ENCODE measurements at places on chromosomes 6 and 20.
A peak's percentile ranks its signal among the peaks of the same experiment; 100 is the strongest.

DNA sequence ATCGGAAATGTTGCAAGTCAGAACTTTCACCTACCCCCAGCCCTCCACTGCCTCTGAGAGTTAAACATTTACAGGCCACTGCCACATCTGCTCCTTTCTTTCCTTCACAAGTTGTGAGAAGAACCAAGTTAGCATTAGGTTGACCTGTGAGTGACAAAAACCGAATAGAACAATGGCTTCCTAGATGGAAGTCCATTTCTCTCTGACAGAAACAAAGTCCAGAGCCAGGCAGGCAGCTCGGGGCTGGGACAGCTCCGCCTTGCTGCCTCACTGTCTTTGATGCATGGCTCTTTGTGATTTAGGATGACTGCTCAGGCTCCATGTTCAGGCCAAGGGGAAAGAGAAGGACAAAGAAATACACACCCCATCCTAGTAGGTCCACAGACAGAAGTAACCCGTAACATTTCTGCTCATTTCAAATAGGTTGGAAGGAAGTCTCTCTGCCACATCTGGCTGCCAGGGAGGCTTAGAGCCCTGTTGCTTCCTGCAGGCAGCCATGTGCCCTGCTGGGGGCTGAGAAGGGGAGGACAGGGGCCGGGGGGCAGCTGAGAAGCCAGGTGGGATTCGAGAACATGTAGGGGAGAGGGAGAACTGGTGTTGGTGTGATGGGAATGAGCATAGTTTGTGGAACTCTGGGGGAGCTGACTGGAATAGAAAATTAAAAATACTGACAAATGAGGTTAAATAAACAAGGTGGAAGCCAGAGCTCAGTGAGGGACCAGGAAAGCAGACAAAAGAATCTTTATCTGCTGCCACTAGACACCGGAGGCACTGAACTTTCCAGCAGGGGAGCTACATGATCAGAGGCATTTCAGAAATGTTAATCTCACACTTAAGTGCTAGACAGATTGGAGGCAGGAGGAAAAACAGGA lies 19.5 kb upstream of the IER3 start:
- peak; percentile 52 for DNase-seq

DNA sequence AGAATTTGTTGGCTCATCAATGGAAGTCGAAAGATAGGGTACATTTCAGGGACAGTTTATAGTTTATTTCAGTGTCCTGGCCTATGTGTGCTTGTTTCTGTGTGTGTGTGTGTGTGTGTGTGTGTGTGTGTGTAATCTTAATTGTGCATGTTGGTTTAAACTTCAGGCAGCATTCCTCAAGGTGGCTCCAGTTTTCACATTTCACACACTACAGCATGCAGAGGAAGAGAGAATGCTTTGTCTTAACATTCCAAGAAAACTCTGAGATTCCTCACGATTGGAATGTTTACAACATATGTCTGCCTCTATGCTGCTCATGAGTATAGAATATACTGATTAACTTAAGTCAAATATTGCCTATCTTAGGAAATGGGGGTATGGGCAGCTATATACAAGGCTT lies 332.6 kb upstream of the EPHA7 start:
- DNase-seq: no peak

GRCh38 chr6:90860822-90861601 lies 274.1 kb upstream of the MAP3K7 start:
- DNase-seq: peak; percentile 17

DNA sequence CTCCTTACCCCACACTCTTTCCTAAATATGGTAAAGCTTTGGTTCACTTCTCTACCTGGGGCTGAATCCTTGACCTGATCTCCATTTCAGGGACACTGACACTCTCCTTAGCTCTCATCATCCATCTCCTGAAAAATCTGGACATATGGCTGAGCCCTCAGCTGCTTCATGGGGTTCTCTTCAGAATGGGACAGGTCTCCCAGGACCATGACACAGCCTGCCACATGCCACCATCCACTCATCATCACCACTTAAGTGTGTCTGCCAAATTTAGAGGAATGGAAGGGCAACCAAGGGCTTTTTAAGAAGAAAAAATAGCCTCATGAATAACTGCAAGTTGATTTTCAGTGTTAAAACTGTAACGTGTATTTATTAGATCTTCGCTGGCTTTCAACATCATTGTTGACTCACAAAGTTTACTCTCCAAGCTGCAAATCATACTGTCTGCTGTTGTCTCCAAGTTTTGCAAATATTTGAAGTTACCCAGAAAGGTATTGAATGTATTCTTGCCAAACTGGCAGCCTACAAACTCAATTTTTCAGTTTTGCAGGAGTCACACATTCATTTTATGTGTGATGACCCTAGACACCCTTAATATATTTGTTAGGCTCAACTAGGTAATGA lies 41.1 kb downstream of the HS3ST5 start:
- DNase-seq: no peak

GRCh38 chr20:38724626-38725147 lies 401 bp downstream of the SLC32A1 start:
- no peak for DNase-seq

- DNase-seq: no peak
These were observed 38.0 kb downstream of the TNFAIP3 start for GRCh38 chr6:137904822-137905617.

DNA sequence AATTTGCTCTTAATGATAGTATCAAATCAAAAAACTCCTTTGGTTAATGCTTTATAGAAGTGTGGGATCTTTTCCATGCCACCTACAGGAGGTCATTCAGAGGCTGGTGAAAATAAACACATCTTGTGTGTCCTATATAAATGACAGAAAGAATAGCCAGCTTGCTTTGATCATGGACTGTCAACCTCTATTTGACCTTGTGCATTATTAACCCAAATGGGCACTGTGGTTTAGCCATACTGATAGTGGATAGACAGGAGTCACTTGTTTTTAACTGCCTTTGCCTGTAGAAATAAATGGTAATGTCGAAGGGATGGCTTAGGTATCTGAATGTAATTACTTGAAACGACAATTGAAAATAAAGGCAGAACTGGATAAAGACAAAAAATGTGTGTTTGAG lies 123.8 kb downstream of the CDKAL1 start:
- no peak for DNase-seq

- DNase-seq: no peak
These were observed 123.6 kb downstream of the LCA5 start for GRCh38 chr6:79413562-79414002.

DNA sequence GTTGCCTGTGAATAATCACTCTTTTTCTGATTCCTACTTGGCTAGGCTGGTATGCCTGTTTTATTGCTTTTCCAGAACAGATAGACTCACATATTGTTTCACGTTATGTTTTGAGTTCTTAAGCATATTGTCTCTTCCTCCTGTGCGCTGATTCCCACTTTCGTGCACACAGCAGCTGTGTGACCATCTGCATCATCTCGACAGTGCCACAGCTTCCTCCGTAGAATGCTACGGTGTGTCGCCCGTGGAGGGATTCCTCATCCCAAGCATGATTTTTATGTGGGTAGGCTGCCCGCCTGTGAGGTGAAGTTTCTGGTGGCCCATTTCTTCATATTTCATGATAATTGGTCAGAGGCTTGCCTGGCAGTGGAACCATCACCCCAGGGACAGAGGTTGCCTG lies 31.8 kb downstream of the PLCB4 start:
- no peak for DNase-seq

GRCh38 chr6:34027445-34027936 lies 118.4 kb downstream of the GRM4 start:
- DNase-seq: peak; percentile 85

DNA sequence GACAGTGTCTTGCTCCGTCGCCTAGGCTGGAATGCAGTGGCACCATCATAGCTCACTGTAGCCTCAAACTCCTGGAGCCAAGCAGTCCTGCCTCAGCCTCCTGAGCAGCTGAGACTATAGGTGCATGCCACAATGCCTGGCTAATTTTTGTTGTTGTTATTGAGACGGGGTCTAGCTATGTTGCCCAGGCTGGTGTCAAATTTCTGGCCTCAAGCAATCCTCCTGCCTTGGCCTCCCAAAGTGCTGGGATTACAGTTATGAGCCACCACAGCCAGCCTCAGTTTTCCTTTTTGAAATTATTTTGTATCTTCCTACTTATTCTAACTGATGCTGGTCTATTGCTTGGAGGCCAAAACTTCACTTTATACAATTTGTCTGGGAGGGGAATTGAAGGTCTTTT lies 436.1 kb downstream of the UTRN start:
- DNase-seq: no peak

GRCh38 chr6:33983721-33984465 lies 162.0 kb downstream of the GRM4 start:
- no peak for DNase-seq

DNA sequence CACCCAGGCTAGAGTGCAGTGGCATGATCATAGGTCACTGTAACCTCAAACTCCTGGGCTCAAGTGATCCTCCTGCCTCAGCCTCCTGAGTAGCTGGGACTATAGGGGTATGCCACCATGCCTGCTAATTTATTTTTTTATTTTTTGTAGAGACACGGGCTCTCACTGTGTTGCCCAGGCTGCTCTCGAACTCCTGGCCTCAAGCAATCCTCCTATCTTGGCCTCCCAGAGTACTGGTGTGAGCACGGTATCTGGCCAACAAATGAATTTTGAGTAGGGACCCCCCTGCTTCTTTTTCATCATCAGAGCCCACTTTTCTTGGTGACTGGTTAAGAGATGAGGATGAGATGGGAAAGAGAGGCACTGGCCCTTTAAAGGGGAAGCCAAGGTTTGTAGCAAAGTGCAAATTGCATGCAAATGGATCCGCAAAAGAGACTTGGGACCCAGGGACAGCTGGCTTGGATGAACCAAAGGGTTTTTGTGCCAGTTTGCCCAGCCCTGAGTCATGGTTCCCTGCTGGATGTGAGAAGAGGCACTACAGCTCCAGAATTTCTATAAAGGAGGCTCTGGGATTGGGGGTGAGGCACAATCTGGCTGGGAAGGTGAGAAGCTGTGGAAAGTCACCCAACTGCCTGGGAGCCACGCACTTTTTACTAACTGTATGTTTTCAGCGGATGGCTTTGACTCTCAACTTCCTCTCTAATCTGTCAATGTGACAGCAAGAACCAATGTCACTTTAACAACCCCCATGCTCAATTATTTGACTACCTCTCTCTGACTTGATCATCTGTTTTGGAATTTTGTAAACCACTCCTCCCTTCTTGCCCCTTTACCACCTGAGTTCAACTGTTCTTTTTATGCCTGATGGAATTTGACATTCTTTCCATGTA lies 58.7 kb upstream of the RNF24 start:
- DNase-seq: no peak

- DNase-seq: no peak
These were observed 31.7 kb downstream of the APCDD1L start for GRCh38 chr20:58483470-58483869.

GRCh38 chr6:41367061-41367460 lies 31.7 kb downstream of the NCR2 start:
- DNase-seq: no peak

DNA sequence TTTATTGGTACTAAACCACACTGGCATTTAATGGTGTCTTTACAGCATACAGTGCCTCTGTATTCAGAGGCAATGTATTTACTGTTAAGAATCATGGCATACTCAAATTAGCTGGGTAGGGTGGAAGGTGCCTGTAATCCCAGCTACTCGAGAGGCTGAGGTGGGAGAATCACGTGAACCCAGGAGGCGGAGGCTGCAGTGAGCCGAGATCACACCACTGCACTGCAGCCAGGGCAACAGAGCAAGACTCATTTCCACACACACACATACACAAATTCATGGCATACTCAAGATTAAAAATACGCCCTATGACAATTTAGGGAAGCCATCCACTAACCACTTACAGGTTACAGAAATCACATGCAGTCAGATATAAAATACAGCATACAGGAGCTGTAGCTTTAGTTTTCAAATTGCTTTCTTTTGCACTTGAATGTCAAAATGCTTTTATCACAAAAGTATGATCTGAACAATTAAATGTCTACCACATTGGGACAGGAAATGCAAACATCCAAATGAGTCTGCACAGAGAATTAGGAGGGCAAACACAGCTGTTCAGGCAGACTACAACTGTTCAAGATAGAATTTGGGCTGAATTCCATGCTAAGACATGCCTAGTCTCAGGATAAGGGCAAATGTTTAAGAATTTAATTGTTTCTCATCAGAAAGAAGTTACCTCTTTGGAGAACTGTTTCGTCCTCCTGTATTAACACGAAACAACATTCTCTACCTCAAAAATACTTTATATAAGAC lies 36.4 kb downstream of the CSNK2A1 start:
- no peak for DNase-seq

GRCh38 chr20:39268491-39268951 lies 306.4 kb downstream of the DHX35 start:
- DNase-seq: no peak

DNA sequence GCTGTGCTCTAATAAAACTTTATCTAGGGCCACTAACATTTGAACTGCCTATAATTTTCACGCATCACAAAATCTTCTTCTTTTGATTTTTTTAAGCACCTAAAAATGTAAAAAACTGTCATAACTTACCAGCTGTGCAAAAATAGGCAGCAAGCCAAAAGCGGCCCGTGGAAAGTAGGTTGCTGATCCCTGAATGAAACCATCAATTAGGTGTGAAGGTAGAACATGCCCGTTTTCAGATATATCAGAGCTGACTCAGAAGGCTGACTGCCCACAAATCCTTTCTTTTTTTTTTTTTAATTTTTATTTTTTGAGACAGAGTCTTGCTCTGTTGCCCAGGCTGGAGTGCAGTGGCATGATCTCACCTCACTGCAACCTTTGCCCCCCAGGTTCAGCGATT lies 4.9 kb upstream of the IPCEF1 start:
- DNase-seq: no peak

GRCh38 chr6:35508027-35508426 lies 4.7 kb downstream of the TULP1 start:
- DNase-seq: no peak

GRCh38 chr6:167678102-167679101 lies 148.3 kb upstream of the AFDN start:
- DNase-seq: peak; percentile 96

DNA sequence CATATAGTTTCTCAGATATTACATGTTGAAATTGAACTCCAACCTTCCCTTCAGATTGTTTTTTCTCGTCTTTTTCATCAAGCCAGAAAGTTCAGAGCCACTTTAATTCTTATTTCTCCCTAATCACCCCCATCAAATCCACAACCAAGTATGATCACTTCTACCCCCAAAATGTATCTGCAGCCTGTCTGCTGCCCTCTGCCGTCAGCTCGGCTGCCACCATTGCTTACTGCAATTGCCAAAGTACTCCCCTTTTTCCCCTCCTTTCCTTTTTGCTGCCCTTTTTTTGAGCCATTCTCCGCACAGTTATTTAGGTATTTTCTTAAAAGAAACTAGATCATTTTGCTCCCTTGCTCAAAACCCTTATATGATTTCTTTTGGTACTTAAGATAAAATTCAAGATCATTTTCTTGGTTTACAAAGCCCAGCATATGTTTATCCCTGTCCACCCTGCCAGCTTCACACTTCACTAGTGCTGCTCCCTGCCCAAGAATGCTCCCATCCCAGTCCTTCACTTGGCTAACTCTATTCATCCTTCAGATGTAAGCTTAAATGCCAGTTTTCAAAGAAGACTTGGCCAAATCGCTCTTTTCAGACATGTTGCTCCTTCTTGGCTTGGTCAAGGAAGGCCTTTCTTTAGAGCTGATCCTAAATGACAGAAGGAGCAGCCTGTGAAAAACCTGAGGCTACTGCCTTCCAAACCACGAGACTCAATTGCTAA lies 63.7 kb downstream of the SH3BGRL2 start:
- no peak for DNase-seq

Measured in HuH-7 (cell line).